ENCODE measurements at places on chromosomes 6 and 20. TPM values are rescaled to one million over a fixed set of nuclear protein-coding genes. Genes with fewer than 3 reads are reported as not detected.
A peak's percentile ranks its signal among the peaks of the same experiment; 100 is the strongest.

The ASCC3 gene
- total RNA-seq, result 16.8 TPM

- no peak for DNase-seq
Observed at GRCh38 chr6:63355632-63356031, 35.8 kb upstream of the LGSN start.

GRCh38 chr6:83758533-83758932 lies 49.6 kb upstream of the SNAP91 start:
- no peak for DNase-seq

DNA sequence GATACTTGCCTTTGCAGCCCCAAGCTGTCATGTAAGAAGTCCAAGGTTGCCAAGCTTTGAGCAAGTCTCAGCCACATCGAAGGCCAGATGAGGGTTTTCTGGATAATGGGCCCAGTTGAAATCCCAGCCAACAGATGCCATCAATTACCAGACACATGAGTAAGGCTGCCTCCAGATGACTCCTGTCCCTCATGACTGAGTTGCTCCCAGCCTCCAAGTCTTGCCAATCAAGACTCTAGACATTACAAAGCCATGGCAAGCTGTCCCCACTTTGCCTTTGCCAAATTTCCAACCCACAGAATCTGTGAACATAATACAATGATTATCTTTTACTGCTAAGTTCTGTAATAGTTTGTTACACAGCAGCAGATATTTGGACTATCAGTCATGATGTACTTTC lies 76.8 kb upstream of the ARMC2 start:
- DNase-seq, result no peak

The EBF4 gene
- total RNA-seq, result 13.0 TPM

DNA sequence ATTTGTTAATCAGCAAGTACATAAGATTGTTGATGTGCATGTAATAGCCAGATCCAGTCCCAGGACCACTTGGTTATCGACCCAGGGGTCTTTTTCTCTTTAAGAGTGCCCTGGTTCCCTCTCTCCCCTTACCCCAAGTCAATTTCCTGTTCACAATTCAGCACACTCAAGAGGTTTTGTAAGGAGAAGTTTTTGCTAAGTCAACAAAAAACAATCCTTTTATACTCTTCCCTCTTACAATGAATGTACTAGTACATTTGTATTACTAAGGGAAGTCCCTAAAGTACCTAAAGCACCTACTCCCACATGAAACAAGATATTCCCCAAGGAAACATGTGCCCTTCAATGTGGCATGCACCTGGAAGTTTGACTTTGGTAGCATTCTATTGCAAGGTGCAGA lies 1.6 kb upstream of the NT5DC1 start:
- DNase-seq, result no peak

The CDSN gene
- total RNA-seq, result not detected

- no peak for DNase-seq
Observed at GRCh38 chr6:145051661-145052060, 683.7 kb downstream of the EPM2A start.

GRCh38 chr20:661474-662270 lies 8.7 kb upstream of the SRXN1 start:
- no peak for DNase-seq

DNA sequence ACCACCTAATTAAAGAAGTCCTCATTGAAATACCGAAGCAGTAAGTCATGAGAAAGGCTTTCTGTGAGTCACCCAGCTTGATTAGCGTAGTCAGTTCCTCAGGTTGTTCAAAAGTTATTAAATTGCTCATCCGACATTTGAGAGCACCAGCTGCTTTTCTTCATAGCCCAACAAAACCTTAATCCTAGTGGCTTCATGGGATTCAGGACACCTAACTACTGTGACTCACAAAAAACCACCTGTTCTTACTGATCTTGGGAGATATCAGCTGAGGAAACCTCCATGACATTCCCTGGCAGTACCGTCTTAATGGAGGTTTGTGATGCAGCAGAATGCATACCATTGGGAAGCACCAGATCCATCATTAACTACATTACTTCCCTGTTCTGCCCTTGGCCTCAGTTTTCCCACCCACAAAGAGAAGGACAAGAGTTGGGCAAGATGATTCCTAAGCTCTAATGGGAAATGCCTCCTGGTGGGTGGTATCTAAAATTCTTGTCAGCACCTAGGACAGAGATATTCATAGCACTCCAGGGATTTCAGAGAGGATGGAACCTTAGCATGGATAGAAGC lies 103.8 kb downstream of the KHDC1L start:
- no peak for DNase-seq

DNA sequence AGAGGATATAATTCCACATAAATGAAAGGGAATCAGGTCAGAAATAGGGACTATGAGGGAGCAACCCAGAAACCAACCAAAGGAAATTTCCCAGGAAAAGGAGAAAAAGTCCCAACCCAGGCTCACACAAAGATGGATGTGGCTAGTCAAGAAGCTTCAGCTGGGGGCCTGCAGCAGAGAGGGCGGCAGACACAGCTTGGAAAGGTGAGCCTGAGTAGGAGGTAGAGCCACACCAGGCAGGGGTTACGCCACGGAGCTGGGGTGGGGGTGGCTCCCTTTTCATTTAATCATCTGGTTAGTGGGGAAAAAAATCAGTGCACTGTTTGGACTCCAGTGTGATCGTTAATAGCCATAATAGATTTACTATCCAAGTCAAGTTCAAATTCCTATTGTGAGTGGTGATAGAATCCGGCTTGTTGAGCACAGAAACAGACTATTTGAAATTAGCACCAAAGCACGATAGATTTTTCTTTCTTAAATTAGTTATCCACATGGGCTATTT lies 220.6 kb downstream of the TPBG start:
- no peak for DNase-seq

GRCh38 chr6:150142670-150143515 lies at the start of gene PPP1R14C:
Gene PPP1R14C, plus strand, starts transcription at chr6:150143044. Its CDS starts 149 bp downstream, at chr6:150143193.
- DNase-seq, result no peak

- no peak for DNase-seq
Observed at GRCh38 chr20:24836661-24837299, 112.3 kb upstream of the CST7 start.

- no peak for DNase-seq
Observed at GRCh38 chr6:168530653-168531071, 89.7 kb downstream of the SMOC2 start.

GRCh38 chr6:133396984-133397348 lies 155.8 kb downstream of the EYA4 start:
- DNase-seq, result no peak

The ZNF334 gene
- total RNA-seq, result 13.8 TPM

The DEFB132 gene
- total RNA-seq, result not detected

- DNase-seq, result no peak
Observed at GRCh38 chr6:148491638-148492251, 149.1 kb downstream of the SASH1 start.

- no peak for DNase-seq
Observed at GRCh38 chr6:8336406-8337057, 98.8 kb downstream of the SLC35B3 start.

GRCh38 chr6:3959385-3959784 lies 110.2 kb downstream of the FAM50B start:
- no peak for DNase-seq

GRCh38 chr6:122400462-122401089 lies 1.1 kb downstream of the HSF2 start:
- no peak for DNase-seq

The BTN1A1 gene
- not detected for total RNA-seq

DNA sequence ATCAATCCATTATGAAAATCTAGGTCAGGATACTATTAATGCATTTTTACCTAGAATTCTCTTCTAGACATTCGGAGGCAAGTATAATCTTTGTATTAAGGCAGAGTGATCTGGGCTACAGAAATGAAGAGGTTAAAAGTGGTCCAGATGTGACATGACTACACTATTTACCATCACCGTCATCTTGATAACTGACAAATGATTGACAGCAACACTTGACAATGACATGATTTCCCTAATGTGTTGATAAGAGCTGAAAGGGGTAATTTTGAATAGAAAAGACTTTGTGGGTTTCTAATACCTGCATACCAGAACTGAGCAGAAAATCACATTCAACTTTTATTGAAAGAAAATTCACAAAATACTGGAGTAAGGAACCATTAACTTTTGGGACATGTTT lies 718.9 kb upstream of the MAP3K7 start:
- DNase-seq, result no peak

The DYNLT2 gene
- total RNA-seq, result 3.6 TPM

GRCh38 chr20:53126185-53126584 lies 154.0 kb downstream of the TSHZ2 start:
- no peak for DNase-seq

- no peak for DNase-seq
Observed at GRCh38 chr6:16824845-16825685, 63.8 kb upstream of the ATXN1 start.

The GINS1 gene
- total RNA-seq, result 0.99 TPM

DNA sequence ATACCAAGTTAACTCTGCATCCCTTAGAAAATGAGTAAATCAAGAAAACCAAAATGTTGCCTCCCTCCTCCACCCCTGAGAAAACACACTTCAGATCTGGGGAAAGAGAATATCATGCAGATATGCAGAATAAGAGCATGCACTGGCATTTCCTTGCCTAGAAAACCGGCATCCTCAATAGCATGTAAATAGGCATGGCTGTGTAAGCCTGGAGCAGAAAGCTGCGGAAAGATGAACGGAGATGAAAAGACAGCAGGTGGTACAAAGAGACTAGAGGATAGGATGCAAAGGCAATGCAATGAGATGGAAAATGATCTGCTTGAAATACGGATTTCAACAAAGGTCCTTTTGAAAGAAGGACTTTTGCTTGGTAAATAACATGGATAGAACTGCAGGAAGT lies 10.3 kb upstream of the GGTLC1 start:
- DNase-seq, result no peak

DNA sequence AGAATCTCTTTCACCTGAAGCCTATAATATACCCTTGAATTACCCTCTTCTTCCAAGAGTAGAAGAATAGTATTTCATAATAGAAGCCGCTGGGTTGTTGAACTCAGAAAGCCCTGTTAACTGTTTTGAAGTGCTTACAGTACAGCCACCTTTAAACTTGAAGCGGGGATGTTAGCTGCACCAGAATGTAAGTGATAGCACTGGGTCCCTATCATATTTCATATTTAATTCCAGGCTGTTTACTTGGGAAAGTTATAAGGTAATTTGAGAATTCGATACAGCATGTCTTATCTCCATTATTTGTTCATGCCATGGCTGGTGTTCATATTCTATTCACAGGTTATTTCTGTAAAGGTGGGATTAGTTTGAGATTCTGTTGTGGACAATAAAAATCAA lies 63.5 kb upstream of the VSTM2L start:
- DNase-seq, result no peak

- no peak for DNase-seq
Observed at GRCh38 chr20:30488941-30489613, 768.4 kb upstream of the DEFB115 start.

The SSTR4 gene
- not detected for total RNA-seq

The RAET1L gene
- not detected for total RNA-seq

The MYB gene
- total RNA-seq, result not detected

- peak; percentile 55 for DNase-seq
Observed at GRCh38 chr6:16130932-16131387, 2.1 kb downstream of the MYLIP start.

The LY6G6C gene
- total RNA-seq, result not detected

- DNase-seq, result no peak
Observed at GRCh38 chr6:92942549-92942948, 476.8 kb downstream of the EPHA7 start.

The LRRC1 gene
- total RNA-seq, result 17.1 TPM

The ASIP gene
- not detected for total RNA-seq

- peak; percentile 90 for DNase-seq
Observed at GRCh38 chr6:106787327-106788196, 158.2 kb downstream of the QRSL1 start.

The FUT9 gene
- 9.2 TPM for total RNA-seq
